Forelimb muscle (tissue), 1 donor: ENCODE measurements at places on chromosomes 11 and 22.

DNA sequence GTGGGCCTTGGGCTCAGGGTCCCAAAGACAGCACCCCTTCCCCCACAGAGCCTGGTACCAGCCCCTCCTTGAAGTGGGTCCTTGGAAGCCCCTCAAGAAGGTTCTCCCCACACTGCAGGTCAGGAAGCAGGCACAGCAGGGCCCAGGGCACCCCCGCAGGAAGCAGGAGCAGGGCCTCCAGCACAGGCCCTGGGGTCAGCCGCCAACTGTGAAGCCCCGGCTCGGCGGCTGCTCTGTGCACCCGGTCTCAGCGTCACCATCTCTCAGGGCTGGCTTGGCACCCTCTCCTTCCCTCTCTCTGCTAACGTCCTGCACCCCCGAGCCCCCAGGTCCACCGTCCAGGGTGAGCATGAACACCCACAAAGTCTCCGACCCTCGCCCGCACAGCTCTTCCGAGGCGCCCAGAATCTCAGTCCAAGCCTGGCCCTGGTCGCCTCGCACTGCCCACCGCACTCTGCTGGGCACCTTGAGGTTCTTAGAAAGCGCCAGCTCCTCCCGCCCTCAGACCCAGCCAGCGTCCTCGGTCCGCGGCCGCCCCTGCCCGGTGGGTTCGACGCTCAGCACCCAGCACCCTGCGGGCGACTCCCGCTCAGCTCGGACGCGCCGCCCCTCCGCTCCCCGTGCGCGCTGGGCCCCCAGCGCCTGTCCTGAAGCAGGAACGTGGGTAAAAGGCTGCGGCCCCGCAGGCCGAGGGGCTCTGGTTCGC, 1.4 kb upstream of the SIGIRR start:
- no peak for DNase-seq

- DNase-seq, result no peak
These were observed 81.0 kb downstream of the BUD13 start for GRCh38 chr11:116691771-116692177.

DNA sequence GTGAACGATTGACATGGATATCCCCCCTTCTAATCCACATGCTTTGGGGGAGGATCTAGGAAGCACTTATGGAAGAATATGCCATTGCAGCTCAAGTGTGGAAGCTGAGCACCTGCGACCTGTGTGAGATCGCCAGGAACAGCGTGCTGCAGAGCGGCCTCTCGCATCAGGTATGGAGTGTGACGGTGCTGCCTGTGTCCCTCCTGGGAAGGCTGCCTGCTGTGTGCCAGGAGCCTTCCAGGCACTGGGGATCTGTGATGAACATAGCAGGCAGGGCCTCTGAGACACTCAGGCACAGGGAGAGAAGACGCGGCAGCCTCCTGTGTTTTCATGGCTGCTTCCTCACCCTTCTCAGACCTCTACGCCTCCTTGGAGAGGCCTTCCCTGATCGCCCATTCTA, 36.5 kb downstream of the RNF141 start:
- DNase-seq, result no peak

GRCh38 chr11:102546427-102546826, 15.9 kb upstream of the MMP7 start:
- no peak for DNase-seq

DNA sequence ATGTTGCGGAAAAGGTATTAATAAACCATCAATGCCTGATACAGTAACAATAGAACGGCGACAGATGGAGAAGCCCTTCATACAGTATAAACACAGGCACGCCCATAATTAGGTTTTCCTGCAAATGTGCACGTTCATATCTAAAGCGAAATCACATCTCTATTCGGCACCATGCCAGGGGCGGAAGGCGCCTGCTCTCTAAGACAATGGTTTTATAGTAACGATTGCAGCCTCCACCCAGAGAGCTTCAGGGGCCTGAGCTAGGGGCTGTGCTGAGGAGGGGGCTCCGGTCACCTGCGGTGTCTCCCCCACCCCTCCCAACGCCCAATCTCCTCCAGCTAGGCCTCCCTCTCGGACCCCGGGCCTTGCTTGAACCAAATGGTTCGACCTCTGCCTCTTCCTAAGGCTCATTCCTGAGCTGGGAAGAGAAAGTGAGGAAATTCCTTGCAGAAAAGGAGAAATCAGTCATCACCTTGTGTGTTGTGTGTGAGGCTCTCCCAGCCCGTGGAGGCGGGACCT, 9.6 kb downstream of the KRTAP5-5 start:
- DNase-seq, result no peak

GRCh38 chr11:62264004-62264403, 6.0 kb upstream of the SCGB2A2 start:
- no peak for DNase-seq

DNA sequence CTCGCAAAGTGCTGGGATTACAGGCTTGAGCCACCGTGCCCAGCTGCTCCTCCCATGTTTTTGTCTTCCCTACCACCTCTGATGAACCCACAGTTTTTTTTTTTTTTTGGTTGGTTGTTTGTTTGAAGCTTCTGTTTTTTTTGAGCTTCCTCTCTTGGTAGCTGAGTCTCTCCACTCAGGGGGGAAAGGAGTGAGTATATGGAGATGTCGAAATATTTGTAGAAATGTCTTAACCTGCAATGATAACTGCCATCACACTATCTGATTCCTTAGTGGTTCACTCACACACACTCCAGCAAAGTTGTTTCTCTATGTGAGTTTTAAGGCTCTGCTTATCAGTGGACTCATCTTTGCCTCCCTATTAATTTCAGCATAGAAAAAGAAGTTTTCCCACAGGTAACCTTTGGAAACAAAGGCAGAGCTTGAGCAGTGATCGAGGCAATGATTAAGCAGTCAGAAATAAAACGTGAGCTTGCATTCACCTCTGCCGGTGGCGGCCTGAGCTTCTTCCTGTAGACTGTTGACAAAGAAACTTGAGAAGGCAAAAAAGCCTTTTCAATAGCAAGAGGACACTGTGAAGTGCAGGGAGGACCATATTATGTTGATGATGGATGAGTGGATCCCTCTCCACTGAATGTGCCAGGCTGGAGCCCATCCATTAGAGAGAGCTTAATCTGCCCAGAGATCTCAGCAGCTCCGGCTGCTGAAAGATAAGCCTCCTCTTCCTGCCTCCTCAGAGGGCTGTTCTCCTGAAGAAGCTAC, 29.0 kb upstream of the RASSF10 start:
- no peak for DNase-seq

GRCh38 chr22:30282616-30283046, 6.7 kb downstream of the CASTOR1 start:
- no peak for DNase-seq

DNA sequence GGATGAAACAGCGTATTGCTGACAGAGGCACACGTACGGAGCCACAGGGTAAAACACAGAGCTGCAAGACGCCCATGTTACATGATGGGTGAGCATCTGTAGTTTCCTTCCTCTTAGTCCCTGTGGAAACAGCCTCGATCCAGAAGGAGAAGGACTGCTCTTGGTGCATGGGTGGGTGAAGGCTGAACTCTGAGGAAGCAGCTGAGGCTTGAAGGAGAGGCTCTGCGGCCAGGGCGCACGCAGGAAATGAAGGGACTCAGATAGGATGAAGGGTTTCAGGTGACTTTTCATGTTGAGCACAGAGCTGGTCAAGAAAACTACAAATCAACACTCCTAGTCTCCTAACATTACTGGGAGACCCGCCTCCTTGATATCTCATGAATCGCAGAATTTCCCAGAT, 65.7 kb upstream of the ADA2 start:
- DNase-seq, result no peak

GRCh38 chr11:47986219-47986618, 5.9 kb downstream of the PTPRJ start:
- DNase-seq, result no peak

- DNase-seq, result no peak
These were observed 12.8 kb downstream of the DGCR2 start for GRCh38 chr22:19109198-19110063.

- DNase-seq, result peak; percentile 60
These were observed 36.1 kb downstream of the LIMK2 start for GRCh38 chr22:31248138-31248745.

DNA sequence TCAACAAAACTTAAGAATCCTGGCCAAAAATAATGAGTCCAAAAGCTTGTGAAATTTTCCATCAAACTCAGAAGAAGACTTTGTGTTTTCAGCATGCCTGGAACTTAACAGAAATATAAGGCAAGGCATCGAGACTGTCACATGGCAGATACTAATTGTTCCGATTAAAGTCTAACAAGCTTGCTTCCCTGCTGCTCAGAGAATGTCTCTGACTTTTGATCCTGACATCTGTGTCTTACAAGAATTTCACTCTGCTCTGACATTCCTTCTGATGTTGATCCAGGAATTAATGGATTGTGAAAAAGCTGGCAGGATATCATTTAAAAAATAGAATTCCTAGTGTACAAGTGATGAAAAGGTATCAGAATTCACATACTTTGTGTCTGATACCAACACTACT, 170.2 kb downstream of the DCDC1 start:
- no peak for DNase-seq

- DNase-seq, result no peak
These were observed 679.9 kb upstream of the CCDC179 start for GRCh38 chr11:23540101-23540561.

GRCh38 chr11:35539781-35540281, 14.4 kb upstream of the PAMR1 start:
- DNase-seq, result no peak

DNA sequence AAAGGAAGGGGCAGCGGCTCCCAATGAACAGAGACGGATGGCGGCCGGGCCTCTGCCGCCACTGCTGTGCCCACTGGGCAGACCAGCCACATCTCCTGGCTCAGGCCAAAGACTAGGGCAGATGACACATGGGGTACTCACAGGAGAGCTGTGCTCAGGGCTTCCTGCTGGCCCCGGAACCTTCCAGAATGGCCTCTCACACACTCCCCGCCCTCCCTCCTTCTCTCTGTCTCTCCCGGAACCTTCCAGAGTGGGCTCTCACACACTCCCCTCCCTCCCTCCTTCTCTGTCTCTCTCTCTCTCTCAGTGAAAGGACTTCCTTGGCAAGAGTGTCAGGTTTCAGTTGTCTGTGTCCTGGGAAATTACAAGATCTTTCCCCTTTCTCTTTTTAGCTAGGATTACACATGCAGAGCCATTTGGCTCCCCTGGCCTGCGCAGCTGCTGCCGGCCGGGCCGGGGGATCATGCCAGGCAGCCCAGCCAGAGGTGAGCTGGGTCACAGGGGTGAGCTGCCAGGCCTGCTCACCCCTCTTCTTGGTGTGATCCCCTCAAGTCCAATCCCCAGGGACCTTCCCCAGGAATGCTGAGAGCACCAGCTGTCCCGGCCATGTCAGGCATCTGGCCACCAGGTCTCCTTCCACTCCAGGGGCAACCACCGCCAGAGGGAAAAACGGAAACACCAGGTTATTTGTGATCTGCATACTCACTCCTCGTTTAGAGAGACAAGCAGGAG, 45.3 kb upstream of the ADA2 start:
- peak; percentile 88 for DNase-seq

DNA sequence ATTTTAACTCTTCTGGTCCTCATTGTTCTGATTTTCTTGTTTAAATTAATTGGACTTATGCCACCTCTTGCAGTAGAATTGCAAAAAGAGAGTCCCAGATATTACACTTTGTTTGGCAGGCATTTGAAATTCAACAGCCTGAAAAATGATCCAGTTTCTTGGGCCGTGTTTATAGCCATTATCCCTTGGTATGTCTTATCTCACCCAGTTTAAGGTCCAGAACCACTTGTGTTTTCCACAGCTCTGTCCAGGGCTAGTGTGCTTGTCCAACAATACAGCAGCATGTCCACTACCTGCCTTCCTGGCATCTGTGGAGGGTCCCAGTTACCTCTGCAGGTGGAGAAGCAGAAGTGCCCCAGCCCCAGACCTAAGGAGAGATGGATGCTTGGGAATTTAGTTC, 397.4 kb downstream of the SOX6 start:
- no peak for DNase-seq

DNA sequence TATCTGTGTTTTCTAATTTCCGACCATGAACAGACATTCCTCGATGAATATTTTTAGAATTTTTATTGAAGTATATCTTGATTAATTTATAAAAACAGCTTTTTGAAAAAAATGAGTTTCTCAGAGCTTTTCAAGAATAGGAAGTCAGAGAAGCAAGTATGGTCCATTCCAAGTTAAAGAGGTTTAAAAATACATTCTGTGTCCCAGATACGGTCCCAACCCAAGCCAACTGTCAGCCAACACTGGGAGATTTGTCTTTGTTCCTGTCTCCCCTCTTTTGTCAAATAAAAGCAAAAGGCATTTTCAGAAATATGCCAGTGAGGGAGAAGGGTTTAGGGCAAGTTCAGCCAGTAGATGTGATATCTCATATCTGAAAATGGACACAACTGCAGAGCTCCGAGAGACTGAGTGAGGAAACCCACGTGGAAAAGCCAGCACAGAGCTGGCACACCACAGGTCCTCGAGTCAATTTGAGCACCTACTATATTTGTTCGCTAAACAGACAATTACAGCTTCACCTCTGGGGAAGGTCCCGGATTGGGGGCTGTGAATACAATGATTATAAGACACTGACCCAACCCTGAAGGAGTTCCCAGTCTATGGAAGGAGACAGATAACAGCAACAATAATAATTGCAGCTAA, 59.8 kb downstream of the C11orf91 start:
- DNase-seq, result no peak

DNA sequence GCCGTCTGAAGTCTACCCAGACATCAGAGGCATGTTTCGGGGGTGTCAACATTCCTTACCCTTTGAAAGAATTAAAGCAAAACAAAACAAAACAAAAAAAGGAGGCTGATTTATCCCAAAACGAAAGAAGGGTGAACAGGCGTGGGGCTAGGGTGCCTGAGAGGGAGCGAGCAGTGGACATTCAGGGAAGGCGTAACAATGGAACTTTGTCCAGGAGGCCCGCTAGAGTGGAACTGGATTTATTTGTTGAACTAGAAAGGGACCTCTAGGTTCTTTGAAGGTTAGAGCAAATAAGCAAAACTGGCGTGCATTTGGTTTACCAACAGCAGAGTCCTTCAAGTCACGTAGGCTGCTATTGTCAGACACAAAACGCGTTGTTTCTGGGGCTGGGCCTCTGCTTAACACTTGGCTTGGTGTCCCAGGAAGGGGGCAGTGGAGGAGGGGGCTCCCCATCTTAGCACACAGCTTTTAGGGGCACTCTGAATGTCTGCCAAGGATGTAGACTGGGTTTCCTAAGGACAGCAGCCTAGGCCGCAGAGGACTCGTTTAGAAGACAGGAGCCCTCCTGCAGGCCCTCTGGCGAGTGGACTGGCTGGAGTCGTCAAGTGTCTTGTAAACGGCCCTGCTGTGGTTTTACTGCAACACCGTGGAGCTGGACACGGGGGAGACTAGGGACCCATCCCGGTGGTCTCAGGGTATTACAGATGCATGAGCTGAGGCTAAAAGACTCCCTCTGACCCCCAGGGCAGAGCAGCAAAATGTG, 203.7 kb upstream of the SORL1-AS1 start:
- DNase-seq, result no peak

- DNase-seq, result no peak
These were observed 746.4 kb downstream of the BRD1 start for GRCh38 chr22:49081261-49081666.

- no peak for DNase-seq
These were observed 839 bp downstream of the CBY1 start for GRCh38 chr22:38657045-38657909.

GRCh38 chr22:43946384-43946667, 8.9 kb upstream of the SAMM50 start:
- DNase-seq, result no peak

- no peak for DNase-seq
These were observed 18.7 kb downstream of the TMPRSS13 start for GRCh38 chr11:117910525-117910924.

- no peak for DNase-seq
These were observed 801 bp downstream of the SESN3 start for GRCh38 chr11:95229993-95230809.
